Hippocampal formation (tissue), 2 donors: ENCODE measurements at places on chromosomes 2 and 18.

DNA sequence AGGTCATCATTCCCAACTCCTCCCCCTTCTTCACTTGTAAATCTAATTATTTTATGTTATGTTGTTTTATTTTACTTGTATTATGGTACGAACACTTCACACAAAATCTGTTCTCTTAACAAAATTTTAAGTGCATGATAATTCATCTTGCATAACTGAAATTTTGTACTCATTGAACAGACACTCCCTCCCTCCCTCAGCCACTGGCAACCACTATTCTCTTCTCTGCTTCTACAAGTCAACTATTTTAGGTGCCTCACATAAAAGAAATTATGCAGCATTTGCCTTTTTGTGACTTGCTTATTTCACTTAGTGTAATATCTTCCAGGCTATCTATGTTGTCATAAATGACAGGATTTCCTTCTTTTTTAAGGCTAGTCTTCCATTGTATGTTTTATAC, 30.4 kb upstream of the OSBPL6 start:
- DNase-seq = no peak

GRCh38 chr2:46180189-46180588, 117.0 kb upstream of the EPAS1 start:
- DNase-seq = no peak

DNA sequence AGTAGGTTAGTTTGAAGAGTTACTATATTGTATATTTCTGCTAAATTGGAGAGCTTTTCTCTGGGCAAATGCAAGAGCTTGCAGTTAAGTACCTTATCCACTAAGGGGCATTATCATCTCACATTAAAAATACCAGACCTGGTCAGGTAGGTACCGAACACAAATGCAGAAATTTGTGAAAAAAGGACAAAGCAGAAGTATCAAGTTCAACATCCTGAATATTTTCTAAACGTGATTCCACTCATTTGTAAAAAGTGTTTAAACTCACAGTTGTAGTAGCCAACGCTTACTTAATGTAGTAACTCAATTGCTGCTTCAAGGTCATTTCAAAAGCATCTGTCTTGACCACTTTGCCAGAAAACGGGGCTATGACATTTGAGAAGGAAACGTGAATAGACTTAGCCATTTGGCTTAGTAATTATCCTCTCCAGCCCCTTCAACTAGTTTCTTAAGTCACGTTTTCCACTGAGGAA, 52.1 kb downstream of the CYRIA start:
- peak; percentile 41 for DNase-seq

- no peak for DNase-seq
These were observed 213.0 kb upstream of the SETBP1 start for GRCh38 chr18:44467718-44468117.

DNA sequence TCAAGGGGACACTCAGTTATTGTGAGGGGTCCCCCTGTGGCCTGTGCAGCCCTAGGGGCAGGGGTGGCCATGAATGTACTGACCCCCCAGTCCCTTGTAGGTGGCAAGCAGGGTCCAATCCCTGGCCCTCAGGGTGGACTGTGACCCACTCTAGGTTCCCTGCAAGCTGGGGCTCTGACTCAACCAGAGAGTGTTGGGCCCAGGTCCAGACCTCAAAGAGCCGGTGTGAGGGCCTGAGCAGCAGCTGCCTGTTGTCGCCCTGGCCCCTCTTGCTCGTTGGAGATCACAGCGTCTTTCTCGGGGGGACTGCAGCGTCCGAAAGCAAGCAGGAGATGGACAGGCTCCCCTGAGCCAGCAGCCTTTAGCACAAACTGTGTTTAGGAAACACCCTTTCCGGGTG, 66.8 kb upstream of the ATG16L1 start:
- no peak for DNase-seq

GRCh38 chr2:168574856-168575630, 119.0 kb downstream of the CERS6 start:
- no peak for DNase-seq

- no peak for DNase-seq
These were observed 642 bp upstream of the STEAP3 start for GRCh38 chr2:119222863-119223520.

- DNase-seq = no peak
These were observed 38.9 kb upstream of the SCG2 start for GRCh38 chr2:223641082-223641481.

DNA sequence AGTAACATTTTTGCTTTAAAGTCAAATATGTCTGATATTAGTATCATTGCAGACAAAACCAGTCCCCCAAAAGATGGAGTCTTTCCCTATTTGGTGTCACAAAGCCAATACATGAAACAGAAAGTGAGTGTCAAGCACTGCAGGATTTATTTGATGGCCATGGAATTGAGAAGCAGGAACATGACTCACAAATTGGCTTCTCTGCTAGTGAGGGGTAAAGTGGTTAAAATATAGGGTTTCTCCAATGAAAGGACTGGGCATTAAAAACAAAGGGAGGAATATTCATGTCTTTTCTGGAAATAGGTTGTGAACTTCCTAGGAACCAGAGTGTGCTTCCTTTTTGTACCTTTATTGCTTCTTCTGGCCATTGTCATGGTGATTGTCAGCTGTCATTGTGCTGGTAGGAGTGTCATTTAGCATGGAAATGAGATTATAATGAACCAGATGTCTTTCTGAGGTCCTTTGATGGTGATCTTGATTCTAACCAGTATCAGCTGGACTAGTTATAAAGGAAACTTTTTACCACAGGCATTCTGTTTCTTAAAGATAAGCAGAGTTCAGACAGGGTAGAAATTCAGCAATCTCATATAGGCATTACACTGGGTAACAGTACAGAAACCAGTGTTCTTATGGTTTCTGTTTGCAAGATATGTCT, 4.1 kb downstream of the REG1B start:
- DNase-seq = no peak

- no peak for DNase-seq
These were observed 44.3 kb upstream of the FBXO11 start for GRCh38 chr2:47950340-47951301.

DNA sequence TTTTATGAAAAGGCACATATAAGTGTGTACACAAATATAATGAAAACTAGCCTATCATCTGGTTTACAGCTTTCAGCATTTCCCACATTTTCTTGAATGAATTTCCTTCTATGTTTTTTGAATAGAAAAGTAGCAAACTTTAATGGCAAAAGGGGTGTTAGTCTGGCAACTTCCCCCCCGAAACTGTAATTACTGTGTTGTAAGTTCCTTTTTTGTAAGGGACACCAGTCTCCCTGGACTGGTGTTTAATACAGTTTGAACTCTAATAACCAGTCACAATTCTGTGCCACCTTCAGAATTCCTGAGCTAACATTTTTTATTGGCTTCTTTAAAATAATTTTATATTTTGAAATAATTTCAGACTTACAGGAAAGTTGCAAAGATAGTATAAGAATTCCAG, 94.2 kb downstream of the ACSL3 start:
- DNase-seq = no peak

DNA sequence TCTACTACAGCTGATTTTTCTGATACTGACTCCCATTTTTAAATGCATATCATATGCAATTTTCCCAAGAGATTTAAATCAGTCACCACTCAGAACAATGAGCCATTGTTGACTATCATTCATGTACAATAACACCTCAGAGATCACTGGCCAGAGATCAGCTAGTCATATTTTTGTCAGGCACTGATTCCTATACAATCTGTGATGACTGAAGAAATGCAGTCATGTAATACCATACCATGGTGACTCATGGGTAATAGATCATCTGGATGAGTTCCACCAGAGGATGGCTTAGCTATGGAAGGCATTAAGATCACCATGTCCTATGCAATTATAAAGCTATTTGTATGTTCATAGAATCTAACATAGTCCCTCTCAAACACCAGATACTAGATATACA, 285.7 kb upstream of the DCC start:
- DNase-seq = no peak

DNA sequence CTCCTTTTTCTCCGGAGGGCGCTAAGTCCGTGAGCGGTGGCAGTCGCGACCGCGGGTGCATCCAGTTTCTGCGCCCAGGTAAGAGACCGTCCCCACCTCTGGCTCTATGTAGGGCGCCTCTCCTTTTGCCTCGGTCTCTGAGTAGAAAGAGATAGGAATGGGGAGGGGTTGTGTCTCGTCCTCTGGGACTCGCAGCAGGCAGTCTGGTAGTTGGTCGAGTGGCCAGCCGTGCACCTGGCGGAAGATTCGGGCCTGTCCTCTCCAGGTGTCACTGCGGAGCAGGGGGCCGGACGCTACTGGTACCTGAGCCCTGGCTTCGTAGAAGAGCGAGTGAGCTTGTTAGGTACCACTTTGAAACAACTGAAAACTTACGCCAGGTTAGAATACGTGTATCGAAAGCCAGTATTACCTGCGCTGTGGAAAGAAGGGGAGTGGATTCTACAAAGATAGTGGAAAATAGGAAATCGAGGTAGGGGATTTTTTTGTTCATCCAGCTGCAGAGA, 403 bp downstream of the MAP2 start:
- DNase-seq = no peak

DNA sequence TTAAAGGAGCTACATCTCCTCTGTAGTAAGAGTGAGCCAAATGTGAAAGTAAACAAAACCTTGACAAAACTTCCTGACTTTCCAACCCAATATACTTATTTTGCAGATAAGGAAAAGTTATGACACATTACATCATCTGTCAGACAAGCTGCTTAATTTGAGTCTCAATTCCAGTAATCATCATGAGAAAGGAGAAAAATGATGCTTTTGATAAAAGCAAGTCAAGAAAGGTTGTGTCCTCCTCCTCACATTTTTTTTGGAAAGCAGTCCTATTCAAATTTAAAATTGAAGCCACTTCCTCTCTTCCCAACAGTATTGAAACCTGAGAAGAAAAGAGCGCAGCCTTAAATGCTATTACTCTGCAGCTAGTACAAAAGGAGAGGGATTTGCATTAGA, 519.6 kb downstream of the LRP1B start:
- DNase-seq = no peak

DNA sequence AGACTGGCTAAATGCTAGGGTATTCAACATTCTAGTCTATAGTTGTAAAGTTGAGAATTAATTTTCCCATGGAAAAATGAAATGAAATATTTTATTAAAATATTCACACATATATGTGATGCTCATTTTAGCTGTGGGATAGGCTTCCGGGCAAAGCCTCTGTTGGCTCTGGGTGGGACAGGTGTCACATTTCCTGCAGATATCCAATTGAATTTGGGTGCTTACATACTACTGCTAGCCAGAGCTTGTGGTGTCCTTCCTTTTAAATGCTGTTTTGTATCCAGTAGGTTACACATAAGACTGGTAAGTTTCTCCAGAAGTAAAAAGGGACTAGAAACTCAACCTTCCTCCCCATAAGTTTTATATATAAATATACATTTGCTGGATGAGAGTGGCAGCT, 73.8 kb downstream of the RPRM start:
- DNase-seq = no peak

- no peak for DNase-seq
These were observed 83.5 kb downstream of the HRH4 start for GRCh38 chr18:24543795-24544498.

GRCh38 chr2:20771299-20771698, 51.6 kb downstream of the LDAH start:
- no peak for DNase-seq

DNA sequence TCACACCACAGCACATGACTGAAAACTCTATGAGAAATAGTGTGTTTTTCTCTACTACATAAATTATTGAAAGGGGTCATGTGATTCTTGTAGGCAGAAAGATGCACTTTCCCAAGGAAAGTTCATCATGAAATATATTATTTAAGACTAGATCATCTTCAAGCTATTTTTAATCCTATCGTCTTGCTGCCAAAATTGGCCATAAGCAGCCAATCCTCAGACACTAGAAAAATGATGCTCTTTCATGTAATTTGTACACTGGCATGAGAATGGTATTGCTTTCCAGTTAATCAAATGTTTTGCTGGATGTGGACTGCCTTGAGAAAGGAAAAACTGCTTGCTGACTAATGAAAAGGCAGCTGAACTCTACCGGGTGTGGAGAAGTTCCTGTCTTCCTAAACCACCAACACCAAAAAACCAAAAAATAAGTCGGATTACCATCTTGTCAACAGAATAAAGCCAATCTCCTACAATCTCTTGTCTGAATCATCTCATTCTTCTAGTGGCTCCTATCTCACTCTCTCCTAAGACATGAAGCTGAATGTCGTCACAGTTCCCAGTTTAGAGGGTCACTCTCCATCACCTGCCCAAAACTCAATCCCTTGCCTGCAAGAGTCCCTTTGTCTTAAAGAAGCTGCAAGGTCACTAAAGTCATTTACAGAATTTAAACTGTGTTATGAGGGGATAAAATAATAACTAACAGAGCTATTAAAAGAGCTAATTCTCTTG, 5.3 kb downstream of the BCL2 start:
- DNase-seq = no peak
